ENCODE measurements at places on chromosomes 13 and 19.
A peak's percentile ranks its signal among the peaks of the same experiment; 100 is the strongest.

- DNase-seq = no peak
Measured at GRCh38 chr13:28607187-28607955, 51.6 kb upstream of the POMP start.

DNA sequence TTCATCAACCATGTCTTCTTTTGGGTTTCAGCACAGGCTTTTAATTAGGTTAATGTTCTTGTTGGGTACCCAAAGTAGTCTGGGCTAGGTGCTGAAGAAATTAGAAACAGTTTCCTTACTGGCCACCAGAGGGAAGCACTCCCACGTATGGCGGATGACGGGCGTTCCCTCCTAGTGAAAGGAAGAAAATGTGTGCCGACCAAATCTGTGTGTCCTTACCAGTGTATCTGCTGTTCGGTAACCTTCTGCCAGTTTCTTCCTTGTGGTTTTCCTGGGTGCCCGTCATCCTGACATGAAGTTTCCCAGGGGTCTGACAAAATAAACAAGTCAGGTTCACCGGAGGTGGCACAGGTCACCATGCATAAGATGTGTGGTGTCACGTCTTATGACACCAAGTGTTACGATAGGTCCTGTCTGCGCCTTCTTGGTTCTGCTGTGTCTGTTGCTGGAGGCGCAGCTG lies 6.0 kb upstream of the WDR88 start:
- peak; percentile 78 for DNase-seq

- DNase-seq = no peak
Measured at GRCh38 chr13:60167121-60167520, 3.4 kb upstream of the DIAPH3 start.

- DNase-seq = peak; percentile 69
Measured at GRCh38 chr19:52237771-52238400, 31.5 kb upstream of the ZNF766 start.

- DNase-seq = no peak
Measured at GRCh38 chr13:35349673-35350278, 126.7 kb downstream of the MAB21L1 start.

GRCh38 chr13:29847501-29847983 lies 2.9 kb downstream of the UBL3 start:
- peak; percentile 70 for DNase-seq

GRCh38 chr13:110323172-110323891 lies 16.2 kb downstream of the COL4A2 start:
- no peak for DNase-seq

DNA sequence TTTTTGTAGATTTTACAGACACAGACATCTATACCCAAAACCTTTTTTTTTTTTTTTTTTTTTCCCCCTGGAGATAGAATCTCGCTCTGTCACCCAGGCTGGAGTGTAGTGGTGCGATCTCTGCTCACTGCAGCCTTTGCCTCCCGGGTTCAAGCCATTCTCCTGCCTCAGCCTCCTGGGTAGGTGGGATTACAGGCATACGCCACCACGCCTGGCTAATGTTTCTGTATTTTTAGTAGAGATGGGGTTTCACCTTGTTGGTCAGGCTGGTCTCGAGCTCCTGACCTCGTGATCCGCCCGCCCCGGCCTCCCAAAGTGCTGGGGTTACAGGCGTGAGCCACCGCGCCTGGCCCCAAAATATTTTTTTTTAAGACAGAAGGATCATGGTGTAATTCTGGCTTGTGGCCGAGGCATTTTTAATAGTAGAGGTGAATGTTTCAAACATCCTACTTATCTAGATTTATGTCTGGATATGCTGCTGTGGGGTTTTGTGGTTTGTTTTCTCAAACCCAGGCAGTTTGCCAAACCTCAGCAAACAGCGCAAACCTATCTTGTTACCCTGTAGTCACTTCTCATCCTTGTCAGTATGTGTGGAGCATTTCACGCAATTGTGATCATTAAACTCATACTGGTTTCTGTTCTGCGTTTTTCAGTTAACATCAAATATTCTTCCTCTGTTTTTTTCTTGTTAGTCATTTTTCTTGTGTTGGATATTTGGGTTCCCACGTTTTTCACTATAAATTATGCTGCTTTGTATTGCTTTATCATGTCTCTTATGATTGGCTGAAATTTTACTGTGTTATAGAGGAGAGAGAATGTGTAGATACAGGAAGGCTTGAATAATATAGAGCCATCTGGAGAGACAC lies 36.2 kb upstream of the GARRE1 start:
- DNase-seq = no peak

- no peak for DNase-seq
Measured at GRCh38 chr19:43581467-43581866, 5.9 kb downstream of the PINLYP start.

DNA sequence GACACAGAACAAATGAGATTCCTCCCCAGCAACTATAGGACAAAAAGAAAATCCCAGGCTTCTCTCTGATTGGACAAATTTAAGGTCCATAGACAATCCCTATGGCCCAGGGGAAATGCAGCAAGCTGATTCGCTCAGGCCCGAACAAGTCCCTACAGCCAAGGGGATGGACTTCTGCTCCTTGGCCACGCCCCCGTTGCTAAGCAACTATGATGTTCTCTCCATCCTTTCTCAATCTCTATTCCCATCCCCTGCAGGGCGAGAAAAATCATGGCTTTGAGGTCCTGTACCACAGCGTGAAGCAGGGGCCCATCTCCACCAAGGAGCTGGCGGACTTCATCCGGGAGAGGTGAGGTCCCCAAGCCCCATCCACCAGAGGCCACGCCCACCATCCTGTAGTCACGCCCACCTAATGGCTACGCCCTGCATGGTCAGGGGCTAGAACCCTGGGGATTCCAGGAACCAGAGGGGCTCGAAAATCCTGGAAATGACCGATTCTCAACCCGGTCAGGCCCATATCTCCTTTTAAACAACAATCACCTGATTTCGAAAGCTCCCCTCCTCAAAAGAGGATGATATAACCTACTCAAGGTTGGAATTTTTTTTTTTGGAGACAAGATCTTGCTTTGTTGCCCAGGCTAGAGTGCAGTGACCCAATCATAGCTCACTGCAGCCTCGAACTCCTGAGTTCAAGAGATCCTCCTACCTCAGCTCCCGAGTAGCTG lies 11.4 kb downstream of the FCHO1 start:
- DNase-seq = peak; percentile 82

GRCh38 chr19:8630796-8631424 lies 477 bp downstream of the NFILZ start:
- DNase-seq = no peak

DNA sequence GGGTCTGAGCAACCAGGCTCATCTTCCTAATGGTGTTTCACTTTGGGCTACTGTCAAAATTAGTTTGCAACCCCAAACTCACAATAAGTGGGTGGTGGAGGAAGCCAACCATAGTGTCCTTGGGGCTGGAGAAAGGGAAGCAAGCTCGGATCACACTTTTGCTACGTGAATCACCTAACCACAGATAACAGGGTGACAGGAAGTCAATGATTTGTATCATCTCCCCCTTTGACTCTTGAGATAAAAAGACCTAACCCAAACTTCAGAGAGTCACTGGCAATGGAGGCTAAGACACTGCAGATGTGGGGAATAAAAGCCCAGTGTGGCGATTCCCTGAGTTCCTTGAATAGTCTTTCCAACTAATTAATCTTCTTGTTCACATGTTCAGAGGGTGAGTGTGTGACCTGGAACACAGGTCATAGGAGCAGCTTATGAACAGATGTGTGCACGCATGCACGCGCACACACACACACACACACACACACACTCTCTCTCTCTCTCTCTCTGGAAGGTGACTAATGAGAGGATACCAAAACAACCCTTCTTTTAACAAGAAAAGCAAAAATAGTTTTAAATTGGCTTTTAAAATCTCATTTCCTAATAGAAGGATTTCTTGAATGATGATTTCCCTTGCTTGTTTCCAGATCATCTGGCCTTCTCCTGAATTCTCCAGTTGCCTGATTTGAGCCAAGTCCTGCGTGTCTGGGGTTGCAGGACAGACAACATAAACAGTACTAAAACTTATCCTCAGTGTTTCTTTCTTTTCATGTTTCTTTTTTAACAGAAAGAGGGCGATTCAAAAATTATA lies 21.2 kb upstream of the DOCK9 start:
- DNase-seq = no peak

DNA sequence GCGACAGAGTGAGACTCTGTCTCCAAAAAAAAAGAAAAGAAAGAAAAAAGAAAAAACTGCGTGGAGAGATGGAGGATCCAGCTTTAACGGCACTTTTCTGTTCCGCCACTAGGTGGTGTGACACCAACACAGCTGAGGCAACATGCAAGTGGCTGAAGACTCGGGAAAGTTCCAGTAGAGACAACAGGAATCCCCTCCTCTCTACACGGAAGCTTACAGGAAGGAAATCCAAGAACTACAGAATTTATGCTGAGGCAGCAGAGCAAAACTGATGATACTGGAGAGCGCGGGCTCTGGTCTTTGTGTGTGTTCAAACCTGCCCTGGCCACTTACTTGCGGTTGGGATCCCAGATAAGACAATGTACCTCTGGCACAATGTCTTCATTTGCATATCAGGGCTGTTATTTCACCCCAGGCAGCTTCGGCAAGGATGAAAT lies 9.9 kb downstream of the RANBP3 start:
- DNase-seq = peak; percentile 66

- no peak for DNase-seq
Measured at GRCh38 chr19:55285229-55285890, 1.6 kb downstream of the BRSK1 start.

- DNase-seq = no peak
Measured at GRCh38 chr13:24802074-24802473, 38.1 kb downstream of the RNF17 start.

- no peak for DNase-seq
Measured at GRCh38 chr13:68359105-68359504, 1129.0 kb upstream of the PCDH9 start.

- no peak for DNase-seq
Measured at GRCh38 chr19:38371081-38371480, 3.3 kb upstream of the PSMD8 start.

GRCh38 chr13:51999510-51999911 lies 11.7 kb downstream of the ATP7B start:
- DNase-seq = no peak

- no peak for DNase-seq
Measured at GRCh38 chr19:51654783-51655182, 8.2 kb upstream of the SIGLEC14 start.

DNA sequence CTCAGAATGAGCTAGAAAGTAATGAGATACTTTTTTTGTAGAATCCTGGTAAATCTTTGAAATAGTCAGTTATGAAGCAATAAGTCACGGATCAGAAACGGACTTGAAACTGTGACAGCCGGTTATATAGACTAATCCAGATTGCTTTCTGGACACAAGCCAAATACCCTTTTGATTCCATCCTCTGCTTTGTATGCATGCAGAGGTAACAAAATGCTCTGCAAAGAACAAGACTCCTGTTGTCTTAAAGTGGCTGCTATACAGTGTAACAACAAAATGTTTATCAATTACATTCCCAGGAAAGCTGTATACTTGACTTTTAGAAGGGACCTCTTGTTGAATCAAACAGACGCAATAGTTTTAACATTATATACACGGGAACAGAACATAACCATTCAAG lies 66.5 kb upstream of the STARD13 start:
- DNase-seq = no peak

- peak; percentile 46 for DNase-seq
Measured at GRCh38 chr13:59906413-59907049, 257.2 kb downstream of the DIAPH3 start.
